Hepatocyte (in vitro differentiated cells): ENCODE measurements at places on chromosomes 1 and 21. TPM values are rescaled to one million over a fixed set of nuclear protein-coding genes. Genes with fewer than 3 reads are reported as not detected.

TRIM45 gene
- total RNA-seq, result 4.1 and 4.7 TPM in 2 replicates

TSACC gene
- total RNA-seq, result not detected in 2 replicates

GRCh38 chr1:53473463-53473862 is 14.3 kb downstream of the DMRTB1 start:
- no peak overlapping the region for H3K27ac ChIP-seq
- DNase-seq, result no peak
- H3K4me1 ChIP-seq, result peaks cover 8% of the 10 kb centered on the region
- H3K4me3 ChIP-seq, result no peak overlapping the region
- H3K27me3 ChIP-seq, result no peaks in the 10 kb centered on the region

DNA sequence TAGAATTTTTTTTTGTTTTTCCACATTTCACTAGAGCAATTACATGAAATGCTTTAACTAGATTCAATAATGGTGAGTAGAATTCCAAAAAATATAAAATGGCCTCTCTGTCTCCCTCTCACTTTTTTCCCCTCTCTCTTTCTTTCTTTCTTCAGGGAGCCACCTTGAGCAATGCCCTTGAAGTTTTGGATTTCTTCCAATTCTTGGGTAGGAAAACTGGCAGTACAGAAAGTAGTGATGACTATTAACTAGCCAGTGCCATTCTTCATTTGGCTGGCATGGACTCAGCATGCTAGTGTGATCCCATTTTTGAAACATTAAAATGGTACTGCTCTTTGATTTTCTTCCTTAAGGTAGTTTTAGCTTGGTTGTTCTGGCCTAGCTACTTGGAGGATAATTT is 4.5 kb upstream of the FNBP1L start:
- H3K4me1 ChIP-seq, result no peaks in the 10 kb centered on the region
- no peaks in the 10 kb centered on the region for H3K27me3 ChIP-seq
- no peak overlapping the region for H3K4me3 ChIP-seq
- no peaks in the 10 kb centered on the region for H3K36me3 ChIP-seq

GRCh38 chr1:161848676-161849075 is 82.6 kb downstream of the ATF6 start:
- no peaks in the 10 kb centered on the region for H3K4me1 ChIP-seq
- no peak for DNase-seq
- H3K27ac ChIP-seq, result no peak overlapping the region
- H3K4me3 ChIP-seq, result no peak overlapping the region
- no peaks in the 10 kb centered on the region for H3K36me3 ChIP-seq
